MM.1S (cell line): ENCODE measurements at places on chromosomes 7 and 10.

DNA sequence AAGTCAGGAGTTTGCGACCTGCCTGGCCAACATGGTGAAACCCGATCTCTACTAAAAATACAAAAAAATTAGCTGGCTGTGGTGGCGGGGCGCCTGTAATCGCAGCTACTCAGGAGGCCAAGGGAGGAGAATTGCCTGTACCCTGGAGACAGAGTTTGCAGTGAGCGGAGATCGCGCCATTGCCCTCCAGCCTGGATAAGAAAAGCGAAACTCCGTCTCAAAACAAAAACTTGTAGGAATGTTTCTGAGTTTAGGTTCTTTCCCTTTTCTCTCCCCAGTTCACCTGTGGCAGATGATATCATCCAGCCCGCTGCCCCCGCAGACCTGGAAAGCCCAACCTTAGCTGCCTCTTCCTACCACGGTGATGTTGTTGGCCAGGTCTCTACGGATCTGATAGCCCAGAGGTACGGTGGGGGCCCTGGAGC lies 138.8 kb upstream of the BTBD16 start:
- DNase-seq: no peak

GRCh38 chr10:25858076-25858475 lies 76.0 kb upstream of the MYO3A start:
- no peak for DNase-seq

DNA sequence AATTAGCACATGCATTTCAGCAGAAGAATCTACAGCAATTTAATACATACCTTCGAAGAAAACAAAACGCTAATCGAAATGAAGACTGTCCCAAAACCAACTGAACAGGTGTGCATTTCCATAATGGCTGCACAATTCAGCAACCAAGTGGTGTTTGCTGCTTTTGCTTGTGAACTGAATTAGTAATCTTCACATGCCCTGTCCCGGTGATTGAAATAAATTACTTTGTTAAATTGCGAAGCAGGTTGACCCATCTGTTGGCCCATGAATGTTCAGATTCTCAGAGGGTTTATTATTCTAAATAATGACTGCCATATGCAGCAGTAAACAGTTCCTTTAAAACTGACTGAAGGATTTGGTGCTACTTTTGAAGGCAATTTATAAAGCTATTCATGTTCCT lies 445.2 kb upstream of the NFE2L3 start:
- no peak for DNase-seq

DNA sequence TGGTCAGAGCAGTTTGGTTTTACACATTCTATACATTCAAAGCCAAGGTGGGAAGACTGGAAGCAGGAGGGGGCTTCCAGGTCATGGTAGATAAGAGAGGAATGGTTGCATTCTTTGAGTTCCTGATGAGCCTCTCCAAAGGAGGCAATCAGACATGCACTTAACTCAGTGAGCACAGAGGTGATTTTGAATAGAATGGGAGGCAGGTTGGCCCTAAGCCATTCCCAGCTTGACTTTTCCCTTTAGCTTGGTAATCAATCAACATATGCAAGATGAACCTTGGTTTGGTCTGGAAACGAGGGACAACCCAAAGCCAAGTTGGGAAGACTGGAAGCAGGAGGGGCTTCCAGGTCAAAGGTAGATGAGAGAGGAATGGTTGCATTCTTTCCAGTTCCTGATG lies 31.4 kb downstream of the TCERG1L start:
- no peak for DNase-seq

DNA sequence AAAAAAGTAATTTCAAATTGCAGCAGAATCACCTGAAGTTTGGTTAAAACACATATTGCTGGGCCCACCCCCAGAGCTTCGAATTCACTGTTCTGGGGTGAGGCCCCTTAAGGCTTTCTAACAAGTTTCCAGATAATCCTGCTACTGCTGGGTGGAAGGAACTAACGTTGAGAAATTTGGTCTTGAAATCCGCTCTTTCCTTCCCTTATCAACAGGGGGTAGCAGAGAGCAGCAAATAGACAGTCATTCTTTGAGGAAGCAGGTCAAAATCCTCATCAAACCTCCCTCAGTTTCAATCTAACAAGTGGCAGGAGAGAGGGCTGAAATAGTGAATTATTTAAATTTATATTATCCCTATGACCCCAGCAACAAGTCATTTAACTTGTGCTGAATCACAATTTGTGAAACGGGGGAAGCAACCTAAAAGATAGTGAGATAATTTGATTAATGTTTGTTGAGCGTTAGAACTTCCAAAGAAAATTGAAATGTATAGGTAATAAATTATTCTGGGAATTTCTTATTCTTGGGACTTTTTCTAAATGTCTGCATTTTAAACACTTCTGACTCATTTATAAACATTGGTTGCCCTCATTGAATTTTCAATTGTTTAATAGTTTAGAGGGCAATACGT lies 21.7 kb upstream of the MALSU1 start:
- peak; percentile 72 for DNase-seq

GRCh38 chr10:100970914-100971811 lies 1.9 kb downstream of the SEMA4G start:
- DNase-seq: no peak

DNA sequence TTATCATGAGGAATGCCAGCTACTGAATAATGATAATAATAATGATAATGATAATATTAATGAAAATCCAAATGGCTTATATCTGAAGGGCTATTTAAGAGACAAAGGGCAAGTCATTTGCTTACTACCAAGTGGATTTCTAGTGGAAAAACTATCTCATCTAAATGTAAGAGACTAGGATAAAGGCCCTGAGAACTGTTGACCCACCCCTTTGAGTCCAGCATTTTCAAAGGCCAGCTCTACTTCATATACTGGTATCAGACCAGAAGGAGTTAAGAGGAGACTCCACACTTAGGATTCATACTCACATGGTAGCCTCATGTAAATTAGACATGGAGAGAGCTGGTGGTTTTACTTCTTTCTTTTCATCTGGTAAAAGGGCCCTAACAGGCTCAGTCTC lies 76.0 kb downstream of the PHYHIPL start:
- no peak for DNase-seq

GRCh38 chr7:154975984-154976383 lies 26.9 kb downstream of the PAXIP1 start:
- no peak for DNase-seq

DNA sequence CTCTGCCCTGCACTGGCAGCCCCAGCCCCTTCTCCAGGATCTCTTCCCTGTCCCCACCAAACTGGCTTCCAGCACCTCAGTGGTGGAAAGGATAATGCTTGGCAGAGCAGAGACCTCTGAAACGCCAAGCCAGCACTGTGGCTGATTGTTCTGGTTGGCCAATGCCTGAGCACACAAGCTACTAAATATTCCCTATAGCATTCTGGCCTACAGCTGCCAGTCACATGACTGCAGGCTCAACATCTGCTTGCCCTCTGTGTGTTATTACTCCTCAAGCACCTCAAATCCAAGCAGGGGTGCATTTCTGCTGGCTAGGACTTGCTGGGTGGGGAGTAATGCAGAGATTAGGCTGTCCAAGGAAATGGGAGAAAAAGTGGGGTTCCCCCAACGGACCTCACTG lies 6.1 kb downstream of the TBATA start:
- no peak for DNase-seq

- DNase-seq: peak; percentile 36
Measured at GRCh38 chr7:34133983-34134782, 228.8 kb downstream of the BMPER start.

- no peak for DNase-seq
Measured at GRCh38 chr7:45699726-45700390, 125.7 kb downstream of the ADCY1 start.

GRCh38 chr7:20577441-20578071 lies 37.9 kb upstream of the ABCB5 start:
- DNase-seq: no peak

DNA sequence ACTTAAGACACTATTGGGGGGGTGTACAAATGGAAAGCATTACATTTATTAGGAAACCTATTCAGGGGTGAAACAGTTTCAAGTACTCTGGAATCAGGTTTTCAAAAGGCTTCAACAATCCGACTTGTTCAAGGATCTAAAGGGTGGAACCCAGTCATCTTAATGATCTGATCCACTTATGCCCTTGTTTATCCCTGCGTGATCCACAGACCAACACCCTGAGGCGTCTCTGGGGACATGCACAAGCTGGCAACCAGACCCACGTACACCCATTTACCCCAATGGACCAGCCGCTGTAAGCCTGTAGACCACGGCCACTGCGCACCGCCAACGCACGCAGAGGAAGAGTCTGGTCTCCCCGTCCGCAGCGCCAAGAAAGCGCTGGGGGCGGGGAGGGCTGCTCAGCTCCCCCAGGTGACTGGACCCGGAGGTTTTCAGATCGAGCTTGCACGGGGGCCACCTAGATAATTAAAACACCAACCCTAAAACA lies 13.4 kb downstream of the HNRNPF start:
- DNase-seq: peak; percentile 60

- no peak for DNase-seq
Measured at GRCh38 chr7:18268571-18268970, 227.0 kb upstream of the HDAC9 start.

- no peak for DNase-seq
Measured at GRCh38 chr10:57102236-57102635, 741.2 kb upstream of the ZWINT start.

GRCh38 chr7:4675771-4676367 lies 6.2 kb upstream of the FOXK1 start:
- no peak for DNase-seq

- no peak for DNase-seq
Measured at GRCh38 chr10:92430103-92430502, 139.1 kb downstream of the MARCHF5 start.

- DNase-seq: peak; percentile 88
Measured at GRCh38 chr10:110207011-110207804, at the start of gene MXI1. MXI1 (plus strand) TSS chr10:110207605; CDS start chr10:110207809, 204 bp downstream.
